ENCODE measurements at places on chromosomes 16 and 17.

DNA sequence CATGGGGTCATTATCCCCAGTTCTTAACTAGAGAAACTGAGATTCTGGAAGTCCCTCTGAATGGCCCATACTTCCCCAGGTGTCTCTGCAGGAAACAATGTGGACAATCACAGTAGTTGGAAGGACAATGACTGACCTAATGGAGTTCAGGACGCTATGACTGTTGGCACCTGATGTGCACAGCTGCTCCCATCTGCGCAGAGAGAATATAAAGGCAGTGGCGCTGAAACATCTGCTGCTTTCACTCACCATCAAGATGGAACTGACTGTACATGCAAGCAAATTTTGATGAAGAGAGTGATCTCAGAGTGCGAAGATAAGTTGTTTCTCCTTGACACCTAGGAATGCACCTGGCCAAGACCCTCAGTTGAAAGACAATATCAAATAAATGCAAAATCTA is 395.7 kb upstream of the ASIC2 start:
- no peak for DNase-seq

- no peak for DNase-seq
Observed at GRCh38 chr17:51107778-51108177, 12.9 kb downstream of the SPAG9 start.

DNA sequence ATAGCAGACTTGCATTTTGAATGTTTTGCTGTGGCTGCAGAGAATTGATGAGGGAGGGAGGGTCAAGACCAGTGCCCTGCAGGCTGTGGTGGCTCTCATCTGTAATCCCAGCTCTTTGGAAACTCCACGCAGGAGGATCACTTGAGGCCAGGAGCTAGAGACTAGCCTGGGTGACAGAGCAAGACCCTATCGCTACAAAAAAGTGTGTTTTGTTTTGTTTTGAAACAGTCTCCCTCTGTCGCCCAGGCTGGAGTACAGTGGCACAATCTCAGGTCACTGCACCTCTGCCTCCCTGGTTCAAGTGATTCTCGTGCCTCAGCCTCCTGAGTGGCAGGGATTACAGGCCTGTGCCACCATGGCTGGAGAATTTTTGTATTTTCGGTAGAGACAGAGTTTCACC is 1.9 kb upstream of the UBE2G1 start:
- no peak for DNase-seq

GRCh38 chr16:1466968-1467521 is 7.8 kb downstream of the CLCN7 start:
- no peak for DNase-seq

- DNase-seq, result no peak
Observed at GRCh38 chr17:38864636-38865398, 5.0 kb upstream of the LASP1 start.

DNA sequence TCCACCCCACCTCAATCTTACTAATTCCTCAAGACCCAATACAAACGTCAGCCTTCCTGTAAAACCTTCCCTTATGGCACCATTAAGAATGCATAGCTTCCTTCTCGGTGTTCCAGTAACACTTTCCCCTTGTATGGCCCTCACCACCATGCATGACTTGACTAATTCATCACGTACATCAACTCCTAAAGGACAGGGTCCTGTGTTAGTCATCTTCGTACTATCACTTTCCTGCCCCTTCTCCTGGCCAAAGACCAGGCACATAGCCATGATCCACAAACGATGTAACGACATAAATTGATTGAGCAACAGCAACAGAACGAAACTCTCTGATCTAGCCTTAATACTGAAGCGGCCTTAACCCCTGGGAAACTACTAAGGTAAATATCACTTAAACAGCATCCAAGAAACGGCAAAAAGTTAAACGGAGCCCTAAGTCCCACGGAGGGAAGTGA is 612 bp downstream of the PSMD12 start:
- DNase-seq, result peak; percentile 66

- DNase-seq, result no peak
Observed at GRCh38 chr16:66612422-66612821, 7.9 kb downstream of the CMTM3 start.

DNA sequence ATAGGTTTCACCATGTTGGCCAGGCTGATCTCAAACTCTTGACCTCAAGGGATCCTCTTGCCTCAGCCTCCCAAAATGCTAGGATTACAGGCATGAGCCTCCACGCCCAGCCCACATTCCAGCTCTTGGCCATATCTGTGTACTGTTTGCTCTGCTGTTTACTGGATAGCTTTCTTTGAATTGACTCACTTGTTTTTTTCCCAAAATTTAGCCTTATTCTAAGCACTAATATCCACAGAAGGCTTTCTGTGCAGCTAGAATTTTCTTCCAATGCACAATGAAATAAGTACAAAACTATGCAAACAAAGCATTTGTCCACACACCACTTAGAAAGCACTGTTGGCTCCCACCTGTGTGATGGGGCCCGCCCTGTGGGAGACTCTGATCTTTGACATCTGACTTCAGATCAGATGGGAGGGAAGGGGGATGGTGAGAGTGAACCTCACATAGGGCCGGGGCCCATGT is 72.2 kb downstream of the CLEC16A start:
- no peak for DNase-seq

DNA sequence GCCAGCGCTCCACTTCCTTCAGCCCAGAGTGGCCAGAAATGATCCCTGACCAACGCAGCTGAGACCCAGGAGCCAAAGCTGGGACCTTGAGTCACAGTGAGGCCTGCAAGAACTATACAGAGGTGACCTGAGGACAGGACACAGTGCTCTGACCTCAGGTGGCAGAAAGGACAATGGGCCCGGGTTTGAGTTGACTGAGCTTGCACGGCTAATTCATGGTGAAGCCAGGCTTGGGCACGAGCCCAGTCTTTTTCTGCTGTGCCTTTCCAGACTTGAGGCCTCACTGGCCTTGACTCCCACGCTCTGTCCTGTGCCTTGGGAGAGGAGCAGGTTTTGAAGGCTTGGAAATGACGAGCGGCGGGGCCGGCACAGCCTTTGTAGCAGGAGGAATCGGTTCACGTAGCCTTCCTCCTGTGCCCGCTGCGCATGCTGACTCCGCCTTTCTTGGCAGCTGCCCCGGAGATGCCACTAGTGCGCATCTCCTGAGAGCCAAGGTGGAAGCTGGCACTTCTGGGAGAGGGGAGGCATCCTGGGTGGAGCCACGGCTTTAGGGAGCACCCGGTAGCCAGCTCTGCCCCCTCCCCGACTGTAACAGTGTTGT is 34.9 kb downstream of the NDEL1 start:
- no peak for DNase-seq

GRCh38 chr17:35314415-35315216 is 58.8 kb downstream of the SLFN11 start:
- no peak for DNase-seq

GRCh38 chr17:29864615-29865014 is 65.4 kb downstream of the SSH2 start:
- no peak for DNase-seq

- DNase-seq, result no peak
Observed at GRCh38 chr17:46741122-46741730, 77.3 kb downstream of the WNT3 start.

- no peak for DNase-seq
Observed at GRCh38 chr16:62832214-62832613, 796.0 kb upstream of the CDH8 start.

DNA sequence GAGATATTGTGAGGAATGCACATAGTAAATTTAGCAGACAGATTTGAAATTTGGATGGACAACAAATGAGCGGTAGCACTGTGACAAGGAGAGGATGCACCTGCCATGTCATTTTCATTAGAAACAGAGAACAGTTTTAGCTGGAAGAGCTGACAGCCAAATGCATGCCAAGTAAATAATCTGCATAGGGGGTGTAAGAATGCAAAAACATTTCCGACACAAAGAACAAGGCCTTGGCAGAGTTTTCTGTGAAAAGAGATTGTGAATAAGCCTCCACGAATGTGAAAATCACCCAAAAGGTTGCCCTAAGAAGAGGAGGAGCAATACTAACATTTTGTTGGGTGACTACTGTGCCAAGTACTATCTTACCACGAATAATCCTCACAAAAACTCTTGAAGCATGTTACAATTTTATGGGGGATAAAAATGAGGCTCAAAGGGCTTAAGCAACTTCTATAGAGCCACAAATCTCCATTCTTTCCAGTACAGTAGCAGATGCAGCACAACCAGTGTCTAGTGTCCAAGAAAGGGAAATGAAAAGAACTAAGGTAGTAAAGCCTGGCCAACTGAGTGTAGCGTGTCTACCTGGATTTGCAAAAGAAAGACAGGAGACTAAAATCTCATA is 28.3 kb downstream of the TMEM100 start:
- no peak for DNase-seq

DNA sequence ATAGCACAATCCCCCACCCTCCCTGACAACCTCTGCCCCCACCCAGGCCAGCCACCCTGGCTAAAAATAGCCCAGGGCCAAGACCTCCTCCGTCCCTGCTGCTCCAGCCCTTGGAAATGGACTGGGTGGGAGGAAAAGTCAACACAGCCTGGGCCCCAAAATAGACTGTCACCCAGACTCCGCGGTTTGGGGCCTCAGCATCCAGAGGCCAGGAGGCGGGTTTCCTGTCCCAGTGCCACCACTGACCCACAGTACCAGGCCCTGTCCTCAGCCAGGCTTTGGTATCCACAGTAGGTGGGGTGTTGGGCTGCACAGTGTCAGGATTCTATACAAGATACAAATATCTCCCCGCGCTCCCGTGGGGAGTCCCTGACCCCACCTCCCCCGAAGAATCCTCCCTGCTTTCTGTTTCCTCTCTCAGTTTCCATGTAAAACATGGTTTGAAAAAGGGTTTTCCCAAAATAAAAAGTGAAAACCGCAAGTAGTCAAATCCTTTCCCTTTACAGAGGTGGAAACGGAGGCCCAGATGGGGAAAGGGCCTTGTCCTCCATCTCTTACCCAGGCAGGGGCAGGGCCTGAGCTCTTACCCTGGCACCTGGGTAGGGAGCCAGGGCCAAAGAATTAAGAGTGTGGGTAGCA is 20.1 kb downstream of the CPNE2 start:
- DNase-seq, result no peak

GRCh38 chr17:45098869-45099616 is 33.3 kb downstream of the PLCD3 start:
- peak; percentile 62 for DNase-seq

DNA sequence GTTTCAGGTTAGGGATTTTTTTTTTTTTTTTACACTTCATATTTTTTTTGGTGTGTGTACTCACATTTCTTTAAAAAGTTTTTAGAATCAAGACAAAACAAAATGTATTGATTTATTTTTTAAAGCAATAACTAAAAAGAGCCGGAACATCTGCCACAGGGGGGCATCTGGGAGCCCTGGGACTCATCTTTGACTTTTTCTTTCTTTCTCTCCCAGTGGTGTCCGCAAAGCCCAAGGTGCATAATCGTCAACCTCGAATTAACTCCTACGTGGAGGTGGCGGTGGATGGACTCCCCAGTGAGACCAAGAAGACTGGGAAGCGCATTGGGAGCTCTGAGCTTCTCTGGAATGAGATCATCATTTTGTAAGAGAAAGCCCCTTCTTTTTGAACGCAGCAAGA is 36.3 kb downstream of the WWP2 start:
- DNase-seq, result no peak

DNA sequence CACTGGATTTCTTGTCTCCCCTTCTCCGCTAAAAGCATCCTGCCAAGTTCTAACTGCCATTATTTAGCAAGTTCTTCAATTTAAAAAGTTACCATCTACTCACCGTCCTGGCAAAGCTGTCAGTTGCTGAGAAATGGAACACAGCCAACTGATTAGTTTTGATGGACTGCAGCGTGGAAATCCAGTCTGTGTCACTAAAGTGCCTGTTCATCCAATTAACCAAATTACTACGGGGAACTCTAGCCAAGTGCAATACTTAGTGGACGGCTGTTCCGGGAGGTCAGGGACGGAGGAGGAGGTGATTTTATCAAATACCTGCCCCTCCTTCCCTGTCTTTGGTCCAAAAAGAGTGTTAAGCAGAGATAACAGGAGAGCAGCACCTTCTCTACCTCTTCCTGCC is 260.7 kb downstream of the MAF start:
- DNase-seq, result no peak

DNA sequence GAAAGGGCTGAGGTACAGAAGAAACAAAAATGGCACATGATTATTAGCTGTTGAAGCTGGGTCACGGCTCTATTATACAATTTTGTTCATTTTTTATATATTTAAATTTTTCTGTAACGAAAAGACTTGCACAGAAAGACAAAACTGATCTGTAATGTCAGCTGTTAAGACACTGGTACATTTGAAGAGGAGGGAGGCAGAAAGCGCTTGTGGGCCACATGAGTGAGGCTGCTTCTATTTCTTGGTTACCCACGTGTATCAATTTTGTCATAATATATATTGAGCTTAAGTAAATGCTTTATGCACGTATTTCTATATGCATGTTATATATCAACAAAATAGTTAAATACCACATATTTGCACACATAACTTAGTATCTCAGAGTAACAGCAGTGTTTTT is 151.8 kb upstream of the KCNJ18 start:
- no peak for DNase-seq

- DNase-seq, result no peak
Observed at GRCh38 chr16:12066823-12067222, 90.3 kb downstream of the SNX29 start.

GRCh38 chr16:70760221-70760620 is 40.7 kb downstream of the VAC14 start:
- no peak for DNase-seq

DNA sequence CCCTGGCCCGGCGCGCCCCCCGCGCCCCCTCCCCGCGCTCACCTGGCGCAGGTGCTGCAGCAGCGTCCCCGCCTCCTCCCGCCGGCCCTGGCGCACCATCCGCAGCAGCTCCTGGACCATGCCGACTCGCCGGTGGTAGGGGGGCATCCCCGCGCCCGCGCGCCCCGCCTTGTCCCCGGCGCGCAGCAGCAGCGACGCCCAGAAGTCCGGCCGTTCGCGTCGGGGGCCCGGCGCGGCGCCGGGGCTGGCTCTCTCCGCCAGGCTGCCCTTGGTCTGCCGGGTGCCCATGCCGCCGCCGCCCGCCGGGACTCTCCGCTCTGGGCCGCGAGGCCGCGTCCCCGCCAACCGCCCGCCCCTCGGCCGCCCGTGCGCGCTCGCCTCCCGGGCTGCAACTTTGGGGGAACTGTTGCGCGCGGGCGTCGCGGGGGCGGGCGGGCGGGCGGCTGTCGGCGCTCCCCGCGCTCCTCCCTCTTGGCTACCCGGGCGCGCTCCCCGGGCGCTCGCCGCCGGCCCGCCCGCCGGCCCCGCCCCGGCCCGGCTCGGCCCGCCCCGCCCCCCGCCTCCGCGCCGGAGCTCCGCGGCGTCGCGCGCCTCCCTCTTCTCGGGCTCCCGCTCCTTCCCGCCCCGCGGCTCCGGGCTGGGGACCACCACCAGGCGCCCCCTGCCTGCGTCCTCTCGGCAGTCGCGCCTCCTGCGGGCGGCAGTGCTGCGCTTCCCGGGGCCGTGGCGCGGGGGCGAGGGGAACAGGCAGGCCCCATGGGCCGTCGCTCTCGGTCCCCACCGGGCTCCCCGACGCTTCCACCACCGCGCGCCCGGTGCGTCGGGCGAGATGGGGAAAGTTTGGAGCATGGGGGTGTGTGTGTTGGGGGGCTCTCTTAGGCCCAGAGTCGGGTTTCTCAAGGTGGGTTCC is at the start of gene LRRC75A:
TSS of gene LRRC75A (minus strand) at position 491 of the 910 bp plus-strand sequence. CDS start at position 288, 203 bp downstream.
- peak; percentile 24 for DNase-seq

- DNase-seq, result no peak
Observed at GRCh38 chr17:28402844-28403243, 3.2 kb downstream of the SLC46A1 start.

- peak; percentile 34 for DNase-seq
Observed at GRCh38 chr16:89437251-89437987, 52.9 kb downstream of the ANKRD11 start.
